ENCODE measurements at places on chromosomes 5 and 9.
A peak's percentile ranks its signal among the peaks of the same experiment; 100 is the strongest.

DNA sequence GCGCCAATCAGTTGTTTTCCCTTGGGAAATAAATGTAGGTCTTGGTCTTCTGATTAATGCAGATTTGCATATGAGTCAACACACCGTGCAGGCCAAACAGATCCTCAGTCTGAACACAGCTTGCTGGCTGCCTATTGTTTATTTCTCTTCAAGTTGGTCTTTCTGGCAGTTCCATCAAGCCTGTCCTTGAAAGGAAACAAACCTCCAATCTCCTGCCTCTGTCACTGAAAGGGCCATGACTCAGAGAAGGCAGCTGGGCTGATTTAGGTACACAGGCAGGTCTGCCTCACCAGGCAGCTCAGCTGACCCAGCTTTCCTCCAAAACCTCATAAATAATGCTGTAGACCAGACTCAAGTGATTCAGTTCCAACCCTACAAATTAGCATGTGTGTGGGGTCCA is 175.9 kb downstream of the MAN2A1 start:
- peak; percentile 80 for DNase-seq

DNA sequence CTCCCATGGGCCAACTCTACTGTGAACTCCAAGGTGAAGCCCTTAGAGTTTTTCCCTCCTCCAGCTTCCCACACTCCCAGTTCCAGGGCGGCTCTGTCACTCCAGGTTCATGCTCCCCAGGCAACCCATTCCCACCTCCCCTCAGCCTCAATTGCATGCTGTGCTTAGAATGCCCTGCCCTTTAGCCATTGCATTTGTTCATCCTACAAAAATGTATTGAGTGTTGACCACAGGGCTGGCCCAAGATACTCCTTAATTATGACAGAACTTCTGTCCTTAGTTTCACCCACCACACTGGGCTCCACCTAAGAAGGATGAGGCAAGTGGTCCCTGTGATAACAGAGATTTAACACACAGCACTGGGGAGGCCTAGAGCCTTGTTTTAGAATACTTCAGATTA is 236.1 kb downstream of the ADAMTSL1 start:
- DNase-seq, result no peak

DNA sequence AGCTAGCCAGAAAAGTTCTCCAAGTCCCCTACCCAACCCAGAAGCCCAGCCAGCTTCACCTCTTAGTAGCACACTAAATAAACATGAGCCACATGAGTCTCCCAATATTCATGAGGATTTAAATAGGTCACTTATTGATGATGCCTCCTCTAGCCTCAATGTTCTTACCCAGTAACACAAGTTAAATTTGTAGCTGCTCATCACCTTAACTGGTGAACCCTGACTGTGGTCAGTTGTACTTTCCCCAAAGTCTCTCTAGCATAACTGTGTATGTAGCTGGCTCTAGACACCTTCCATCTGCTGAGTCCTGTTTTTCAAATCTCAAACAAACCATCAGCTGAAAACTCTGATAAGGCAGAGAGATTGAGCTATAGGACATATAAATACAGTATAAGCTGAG is 100.3 kb upstream of the ELAVL2 start:
- no peak for DNase-seq

DNA sequence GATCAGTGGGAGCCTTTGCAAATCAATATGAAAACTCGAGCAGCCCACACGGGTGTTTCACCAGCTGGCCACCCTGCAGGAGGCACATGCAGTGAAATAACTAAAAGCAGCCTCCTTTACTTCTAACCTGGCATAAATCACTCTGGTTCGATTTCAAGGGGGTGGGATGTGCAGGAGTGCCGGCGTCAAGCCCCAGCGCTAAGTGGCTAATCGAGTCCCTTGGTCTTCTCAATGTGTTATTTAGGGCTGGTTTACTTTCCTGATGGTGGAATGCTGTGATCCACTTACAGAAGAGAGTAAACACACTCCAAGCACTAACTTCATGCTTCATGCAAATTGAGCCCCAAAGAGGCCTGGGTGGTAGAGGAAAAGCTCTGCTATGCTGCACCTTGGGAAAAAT is 109.4 kb downstream of the TMEM174 start:
- no peak for DNase-seq

DNA sequence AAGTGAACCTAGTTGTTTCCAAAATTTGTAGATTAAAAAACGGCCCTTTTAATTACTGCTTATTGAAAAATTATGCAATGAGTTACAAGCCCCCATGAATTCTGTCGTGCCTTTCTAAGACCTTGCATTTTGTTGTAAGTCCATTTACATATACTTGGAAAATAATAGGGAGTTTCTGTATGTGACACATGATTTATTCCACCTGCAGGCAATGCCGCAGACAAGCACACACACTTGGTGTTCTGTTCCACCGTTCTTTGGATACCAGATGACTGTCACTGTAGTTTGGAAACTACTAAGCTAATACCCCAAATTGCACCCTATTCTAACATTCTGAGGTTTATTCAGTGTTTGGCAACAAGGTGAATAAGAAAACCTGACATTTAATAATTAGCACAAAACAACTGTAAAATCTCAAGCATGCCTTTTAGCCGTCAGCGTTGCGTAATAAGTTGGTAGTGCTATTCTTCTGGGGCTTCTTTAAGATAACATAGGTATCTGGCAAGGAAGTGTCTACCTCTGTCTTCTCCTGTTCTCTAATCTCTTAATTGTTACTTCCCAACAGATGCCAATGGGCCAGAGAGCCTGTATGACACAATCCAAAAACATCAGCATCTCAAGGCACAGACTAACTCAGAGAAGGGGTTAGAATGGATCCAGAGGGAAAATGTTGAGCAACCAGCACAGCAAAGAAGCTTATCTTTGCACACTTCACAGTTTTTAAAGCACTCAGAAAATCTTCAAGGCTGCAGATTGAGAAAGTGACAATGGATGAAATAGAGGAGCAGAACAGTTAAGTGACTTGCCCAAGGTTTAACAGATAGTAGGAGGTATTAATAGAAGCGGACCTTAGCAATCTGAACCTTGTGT is 48.2 kb upstream of the DPYSL3 start:
- DNase-seq, result no peak

DNA sequence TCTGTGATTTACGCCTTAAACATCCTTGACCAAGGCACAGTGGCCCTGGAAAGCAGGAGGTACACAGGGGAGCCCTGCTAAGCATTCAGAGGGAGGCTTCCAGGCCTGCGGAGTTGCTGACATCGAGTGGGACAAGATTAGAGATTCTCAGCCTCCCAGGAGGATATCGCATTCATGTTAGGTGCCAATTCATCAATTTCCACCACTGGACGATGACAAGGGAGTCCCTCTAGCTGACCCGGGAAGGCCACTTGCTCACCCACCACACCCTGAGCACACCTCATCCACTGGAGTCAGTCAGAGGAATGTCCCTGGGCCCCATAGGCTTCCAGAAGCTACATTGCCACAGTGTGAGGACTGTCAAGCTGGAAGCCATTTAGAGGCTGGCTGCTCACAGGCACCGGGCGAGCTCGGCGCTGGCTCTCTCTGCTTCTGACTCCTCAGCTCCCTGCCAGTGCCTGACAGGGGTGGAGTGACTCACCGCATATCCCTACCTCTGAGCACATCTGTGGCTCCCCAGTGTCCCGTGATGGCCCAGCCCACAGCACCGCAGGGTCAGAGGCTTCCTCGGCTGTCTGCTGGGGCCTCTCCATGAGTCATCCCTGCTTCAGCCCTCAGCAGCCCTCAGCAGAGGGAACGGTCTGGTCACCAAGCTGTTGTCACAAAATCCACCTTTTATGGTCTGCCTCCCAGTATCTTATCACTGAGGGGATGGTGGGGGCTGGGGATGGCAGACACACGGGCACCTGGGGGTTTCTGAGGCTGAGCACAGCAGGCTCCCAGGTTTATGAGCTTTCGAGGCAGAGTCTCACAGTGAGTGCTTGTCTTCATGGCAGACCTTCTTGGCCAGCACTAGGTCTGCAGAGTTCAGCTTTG is 117.5 kb downstream of the ZNF608 start:
- DNase-seq, result peak; percentile 84

DNA sequence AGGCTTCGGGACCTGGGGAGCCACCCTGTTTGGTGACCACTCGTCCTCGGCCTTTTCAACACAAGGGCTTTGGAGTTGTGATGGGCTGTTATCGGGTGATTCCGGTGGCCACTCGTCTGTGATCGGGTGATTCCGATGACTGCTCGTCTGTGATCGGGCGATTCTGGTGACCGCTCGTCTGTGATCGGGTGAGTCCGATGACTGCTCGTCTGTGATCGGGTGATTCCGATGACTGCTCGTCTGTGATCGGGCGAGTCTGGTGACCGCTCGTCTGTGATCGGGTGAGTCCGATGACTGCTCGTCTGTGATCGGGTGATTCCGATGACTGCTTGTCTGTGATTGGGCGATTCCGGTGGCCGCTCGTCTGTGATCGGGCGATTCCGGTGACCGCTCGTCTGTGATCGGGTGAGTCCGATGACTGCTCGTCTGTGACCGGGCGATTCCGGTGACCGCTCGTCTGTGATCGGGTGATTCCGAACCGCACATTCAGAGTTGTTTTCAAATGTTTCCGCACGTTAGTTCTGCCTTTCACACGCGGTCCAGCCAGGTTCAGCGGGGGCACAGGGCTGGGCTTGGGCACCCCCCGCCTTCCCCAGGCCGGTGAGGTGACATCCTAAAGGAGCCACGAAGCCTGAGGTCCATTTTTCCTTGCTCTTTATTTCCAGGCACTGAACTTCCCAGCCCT is 30.3 kb downstream of the TPPP start:
- DNase-seq, result no peak

DNA sequence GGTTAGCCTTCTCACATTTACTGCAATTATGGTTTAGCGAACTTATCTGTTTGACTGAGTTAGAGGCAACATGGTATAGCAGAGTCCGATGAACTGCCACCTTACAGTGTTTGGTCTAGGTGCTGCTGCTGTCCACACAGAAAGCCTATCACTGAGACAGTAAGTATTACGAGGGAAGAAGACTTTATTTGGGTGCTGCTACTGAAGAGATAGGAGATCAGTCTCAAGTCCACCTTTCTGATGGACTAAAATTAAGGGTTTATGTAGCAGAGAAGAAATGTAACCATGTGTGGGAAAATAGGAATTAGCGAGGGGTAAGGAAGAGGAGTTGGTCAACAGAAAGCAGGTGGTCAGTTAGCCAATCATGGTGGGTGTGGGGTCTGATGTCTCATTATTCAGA is 109.7 kb downstream of the ZSWIM6 start:
- DNase-seq, result no peak

- no peak for DNase-seq
Observed at GRCh38 chr5:113221294-113222176, 213.3 kb downstream of the TSSK1B start.

Data from HS-5 (cell line).